ENCODE measurements at places on chromosomes 3 and 15.

DNA sequence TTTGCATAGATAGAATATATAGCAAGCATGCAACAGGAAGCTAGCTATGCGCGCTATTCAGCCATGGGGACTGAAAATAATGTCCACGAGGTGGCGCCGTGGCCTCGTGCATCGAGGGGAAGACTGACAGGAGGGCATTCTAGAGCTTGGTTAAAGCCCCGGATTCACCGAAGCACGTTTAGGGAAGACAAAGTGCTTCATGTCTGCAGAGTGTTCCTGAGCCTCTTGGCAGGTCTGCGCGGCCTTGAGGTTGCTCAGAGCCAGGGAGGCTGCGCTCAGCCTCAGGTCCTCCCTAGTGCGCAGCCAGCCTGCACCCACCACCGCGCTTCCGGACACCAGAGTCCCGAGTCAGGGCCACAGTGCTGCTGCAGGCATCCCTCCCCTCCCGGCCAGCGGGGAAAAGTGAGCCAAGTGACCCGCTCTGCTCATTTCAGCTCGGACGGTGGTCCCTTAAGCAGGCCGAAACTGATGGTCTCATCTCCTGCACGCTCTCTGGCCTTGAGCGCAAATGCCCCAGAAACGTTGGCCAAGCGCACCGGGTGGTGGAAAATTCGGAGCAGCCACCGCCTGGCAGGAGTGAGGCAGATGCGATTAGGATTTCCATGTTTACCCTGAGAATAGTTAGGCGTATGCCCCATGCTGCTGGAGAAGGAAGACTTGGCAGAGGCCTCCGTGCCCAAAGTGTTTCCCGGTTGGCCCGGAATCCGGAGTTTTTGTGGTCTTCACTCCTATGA, 24.8 kb downstream of the GABRA5 start:
- DNase-seq = no peak

DNA sequence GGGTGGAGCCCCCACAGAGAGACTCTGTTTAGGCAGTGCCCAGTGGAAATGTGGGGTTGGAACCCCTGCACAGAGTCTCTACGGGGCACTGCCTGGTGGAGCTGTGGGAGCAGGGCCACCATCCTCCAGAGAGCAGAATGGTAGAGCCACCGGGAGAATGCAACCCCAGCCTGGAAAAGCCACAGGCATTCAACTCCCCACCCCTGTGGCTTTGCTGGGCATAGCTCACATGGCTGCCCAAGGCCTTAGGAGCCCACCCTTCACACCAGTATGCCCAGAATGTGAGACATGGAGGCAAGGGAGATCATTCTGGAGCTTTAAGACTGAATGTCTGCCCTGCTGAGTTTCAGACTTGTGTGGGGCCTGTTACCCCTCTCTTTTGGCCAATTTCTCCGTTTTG, 19.0 kb upstream of the CHCHD6 start:
- DNase-seq = no peak

DNA sequence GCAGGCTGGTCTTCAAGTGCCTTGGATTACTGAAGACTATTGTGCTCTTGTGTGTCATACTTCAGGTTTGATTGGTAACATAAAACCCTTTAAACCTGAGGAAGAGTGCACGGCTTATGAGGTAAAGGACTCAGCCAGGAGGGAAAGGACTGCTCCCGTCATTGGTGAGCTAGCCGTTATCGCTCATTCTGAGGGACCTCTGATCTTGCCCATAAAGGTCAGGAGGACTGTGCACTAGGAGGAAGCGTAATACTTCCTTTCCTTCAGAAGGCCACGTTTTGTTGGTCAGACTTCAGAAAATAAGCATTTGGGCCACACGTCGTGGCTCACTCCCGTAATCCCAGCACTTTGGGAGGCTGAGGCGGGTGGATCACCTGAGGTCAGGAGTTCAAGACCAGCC, 37.7 kb downstream of the PXK start:
- DNase-seq = no peak

DNA sequence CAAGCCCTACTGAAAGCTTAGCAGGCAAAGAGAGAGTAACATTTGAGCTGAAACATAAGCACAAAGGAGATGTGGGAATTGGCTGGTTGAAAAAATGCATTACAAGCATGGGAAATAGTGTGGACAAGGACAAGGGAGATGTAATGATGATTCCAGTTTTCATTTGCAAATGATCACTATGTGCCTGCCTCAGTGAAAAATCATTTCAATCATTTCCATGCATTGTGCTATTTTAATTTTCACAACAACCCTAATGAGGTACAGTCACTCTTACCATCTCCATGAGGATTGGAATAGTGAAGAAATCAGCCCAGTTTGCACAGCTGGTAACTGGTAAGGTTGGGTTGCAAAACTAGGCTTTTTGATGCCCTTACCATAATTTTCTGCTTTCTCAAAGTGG, 123.2 kb downstream of the ARNT2 start:
- no peak for DNase-seq

- no peak for DNase-seq
Observed at GRCh38 chr3:34439796-34440195, 641.4 kb downstream of the PDCD6IP start.

DNA sequence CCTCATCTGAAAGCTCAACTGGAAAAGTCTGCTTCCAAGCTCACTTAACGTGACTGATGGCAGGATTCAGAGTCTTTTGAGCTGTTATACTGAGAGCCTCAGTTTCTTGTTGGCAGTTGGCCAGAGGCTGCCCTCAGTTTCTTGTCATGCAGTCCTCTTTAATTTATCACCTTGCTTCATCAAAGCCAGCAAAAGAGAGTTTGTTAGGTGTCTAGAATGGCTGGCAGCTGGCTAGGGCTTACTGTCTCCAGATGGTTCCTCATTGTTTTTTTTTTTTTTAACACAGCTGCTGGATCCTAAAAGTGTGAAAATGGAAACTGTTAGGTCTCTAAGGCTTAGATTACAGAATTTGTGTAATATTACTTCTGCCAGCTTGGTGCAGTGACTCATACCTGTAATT, 310.6 kb downstream of the PDCD6IP start:
- DNase-seq = no peak

DNA sequence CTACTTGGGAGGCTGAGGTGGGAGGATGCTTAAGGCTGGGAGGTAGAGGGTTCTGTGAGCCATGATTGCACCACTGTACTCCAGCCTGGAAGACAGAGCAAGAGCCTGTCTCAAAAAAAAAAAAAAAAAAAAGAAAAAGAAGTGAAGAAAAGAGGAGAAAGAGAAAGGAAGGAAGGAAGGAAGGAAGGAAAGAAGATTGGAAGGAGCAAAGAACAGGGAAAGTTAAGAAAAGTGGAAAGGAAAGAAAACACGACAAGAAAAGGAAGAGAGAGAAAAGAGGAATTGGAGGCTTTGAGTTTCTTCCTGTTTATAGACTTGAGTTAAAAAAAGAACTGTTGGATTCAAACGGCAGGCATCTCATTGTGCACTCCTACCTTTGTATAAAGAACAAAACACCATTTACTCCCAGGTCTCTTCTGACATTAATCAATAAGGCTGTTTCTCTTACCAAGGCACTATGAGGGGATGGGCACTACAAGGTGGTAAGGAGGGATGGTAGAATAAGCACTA, 73.5 kb downstream of the EDEM1 start:
- DNase-seq = no peak

- DNase-seq = no peak
Observed at GRCh38 chr15:44136991-44137477, 58.0 kb downstream of the FRMD5 start.

DNA sequence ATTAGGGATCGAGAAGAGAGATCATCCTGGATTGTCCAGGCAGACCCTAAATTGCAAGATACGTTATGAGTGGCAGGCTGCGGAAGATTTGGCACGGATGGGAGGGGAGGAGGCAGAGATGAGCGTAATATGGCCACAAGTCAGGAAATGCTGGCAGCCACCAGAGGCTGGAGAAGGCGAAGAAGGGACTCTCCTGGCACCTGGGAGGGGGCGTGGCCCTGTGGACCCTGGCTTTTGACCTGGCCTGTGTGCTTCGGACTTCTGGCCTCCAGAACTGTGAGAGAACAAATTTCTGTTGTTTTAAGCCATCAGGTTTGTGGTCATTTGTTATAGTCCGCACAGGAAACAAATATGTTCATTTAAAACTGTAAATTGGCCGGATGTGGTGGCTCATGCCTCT, 31.9 kb upstream of the IGF1R start:
- no peak for DNase-seq

GRCh38 chr15:44458429-44458828, 31.0 kb downstream of the CTDSPL2 start:
- DNase-seq = no peak

- DNase-seq = no peak
Observed at GRCh38 chr15:51189669-51190385, 95.1 kb upstream of the TNFAIP8L3 start.

All from T follicular helper cell (primary cell).